Kidney tubule cell (primary cell): ENCODE measurements at places on chromosomes 12 and 14.
A peak's percentile ranks its signal among the peaks of the same experiment; 100 is the strongest.

DNA sequence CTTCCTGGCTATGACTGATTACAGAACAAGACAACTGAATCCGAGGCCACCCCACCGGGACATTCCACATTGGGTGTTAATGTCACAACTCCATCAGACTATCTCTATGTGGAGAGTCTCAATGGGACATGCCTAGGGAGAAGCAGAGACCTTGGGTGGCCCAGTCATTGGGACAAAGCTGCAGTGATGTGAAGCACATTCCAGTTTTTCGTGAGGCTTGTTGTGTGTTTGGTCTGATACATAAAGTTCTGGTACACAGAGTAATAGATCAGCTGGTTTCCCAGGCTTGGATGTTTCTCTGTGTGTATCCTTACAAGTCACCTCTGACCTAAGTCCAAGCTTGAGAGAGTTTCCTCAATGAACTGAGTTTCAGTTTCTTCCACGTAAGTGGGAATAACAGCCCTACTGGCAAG lies 42.3 kb downstream of the CPM start:
- no peak for DNase-seq

GRCh38 chr14:41925409-41925808 lies 318.7 kb downstream of the LRFN5 start:
- DNase-seq, result peak; percentile 1

DNA sequence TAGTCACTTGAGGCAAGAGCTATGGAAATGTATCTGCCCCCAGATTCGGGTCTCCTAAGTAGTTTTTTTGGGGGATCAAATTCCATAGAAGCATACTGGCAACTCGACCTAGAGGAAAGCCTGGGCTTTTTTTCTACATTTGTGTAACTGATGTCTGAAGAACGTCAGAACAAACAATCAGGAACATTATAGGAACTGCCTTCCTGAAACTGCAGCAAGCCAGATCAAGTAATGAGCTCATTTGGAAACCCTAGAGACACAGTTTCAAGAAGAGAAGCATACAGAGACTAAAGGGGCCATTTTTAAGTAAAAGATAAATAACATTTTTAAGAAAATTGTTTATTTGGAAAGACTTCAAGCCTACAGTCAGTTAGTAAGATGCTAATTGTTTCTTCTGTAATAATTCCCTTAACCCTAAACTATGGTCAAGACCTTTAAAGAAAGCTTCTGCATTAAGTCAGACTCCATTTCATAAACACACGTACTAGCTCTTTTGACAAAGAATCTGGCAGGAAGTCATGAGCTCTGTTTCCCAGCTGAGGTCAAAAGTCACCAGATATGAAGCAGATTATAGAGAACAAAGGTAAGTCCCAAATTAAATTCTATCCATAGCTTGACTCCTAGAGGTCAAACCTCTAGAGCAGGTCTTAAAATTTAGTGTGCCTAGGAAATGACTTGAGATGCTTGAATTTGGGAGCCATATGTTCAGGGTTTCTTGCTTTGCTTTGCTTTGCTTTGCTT lies 112.8 kb downstream of the EGLN3 start:
- DNase-seq, result no peak

GRCh38 chr12:45122768-45123380 lies 72.0 kb upstream of the DBX2 start:
- DNase-seq, result peak; percentile 38

- DNase-seq, result no peak
Measured at GRCh38 chr12:28355161-28355560, 164.9 kb downstream of the CCDC91 start.
